ENCODE measurements at places on chromosomes 7 and 10. TPM values are rescaled to one million over a fixed set of nuclear protein-coding genes. Genes with fewer than 3 reads are reported as not detected.

Gene SFTPA1
- 11,086 TPM for total RNA-seq

Gene ABI1
- 59.7 TPM for total RNA-seq

Gene C10orf105
- total RNA-seq: 1.0 TPM

Gene PTF1A
- not detected for total RNA-seq

Gene CALHM3
- total RNA-seq: not detected

Gene FBXL13
- 2.8 TPM for total RNA-seq

Gene FAM25C
- total RNA-seq: not detected

Gene COL13A1
- total RNA-seq: 2.1 TPM

Gene NKX6-2
- not detected for total RNA-seq

Gene SH2B2
- total RNA-seq: 8.2 TPM

Gene AHCYL2
- total RNA-seq: 219 TPM

Gene STAMBPL1
- total RNA-seq: 11.4 TPM

Gene FGFBP3
- total RNA-seq: 1.5 TPM

Gene NME8
- 1.3 TPM for total RNA-seq

Gene IFIT2
- 18.7 TPM for total RNA-seq

Gene GATA3
- 2.5 TPM for total RNA-seq

Gene LAMB1
- total RNA-seq: 187 TPM

Gene MGMT
- total RNA-seq: 18.0 TPM

Gene CACNA2D1
- total RNA-seq: 11.5 TPM

Gene RNLS
- total RNA-seq: 5.8 TPM

Gene MOGAT3
- total RNA-seq: not detected

Gene TMEM273
- 19.4 TPM for total RNA-seq

Gene JAKMIP3
- total RNA-seq: 0.38 TPM

Gene PKD1L1
- 0.67 TPM for total RNA-seq

Gene ZP3
- 2.9 TPM for total RNA-seq

Gene MLXIPL
- 1.4 TPM for total RNA-seq

Gene TAS2R5
- 2.0 TPM for total RNA-seq

Gene GPRIN2
- 39.8 TPM for total RNA-seq

Gene AOAH
- total RNA-seq: 28.2 TPM

Gene TDRD1
- total RNA-seq: 0.29 TPM

Gene ASAH2
- 4.5 TPM for total RNA-seq

Gene CD36
- total RNA-seq: 253 TPM

Gene ZNF3
- total RNA-seq: 24.9 TPM

Gene FLNC
- 14.3 TPM for total RNA-seq

Gene CRHR2
- 0.15 TPM for total RNA-seq

Gene ZSCAN21
- total RNA-seq: 12.0 TPM

Gene KCNH2
- total RNA-seq: 0.82 TPM

Gene TNS3
- total RNA-seq: 126 TPM

Gene AKR1C4
- total RNA-seq: not detected
